CD4-positive, alpha-beta T cell treated with Interleukin-15 for 1 hour (primary cell): ENCODE measurements at places on chromosomes 3 and 15.

- no peak for DNase-seq
These were observed 6.3 kb upstream of the CDC25A start for GRCh38 chr3:48194446-48195071.

DNA sequence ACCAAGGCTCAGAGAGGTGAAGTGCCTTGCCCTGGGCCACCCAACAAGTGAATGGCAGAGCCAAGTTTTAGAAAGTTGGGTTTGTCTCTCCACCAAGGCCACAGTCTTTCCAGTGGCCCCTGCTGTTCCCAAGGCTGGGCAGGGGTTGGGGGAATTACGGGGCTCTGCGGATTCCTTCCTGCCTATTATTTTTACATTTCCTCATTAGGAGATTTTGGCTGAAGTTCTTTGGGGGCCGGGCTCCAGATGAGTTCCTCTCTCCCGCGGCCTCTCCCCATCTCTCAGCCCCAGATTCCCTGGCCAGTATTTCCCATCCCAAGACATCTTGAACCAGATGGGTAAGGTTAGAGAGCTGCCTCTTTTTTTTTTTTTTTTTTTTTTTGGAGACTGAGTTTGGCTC lies 44.0 kb upstream of the SMAD6 start:
- DNase-seq: no peak

DNA sequence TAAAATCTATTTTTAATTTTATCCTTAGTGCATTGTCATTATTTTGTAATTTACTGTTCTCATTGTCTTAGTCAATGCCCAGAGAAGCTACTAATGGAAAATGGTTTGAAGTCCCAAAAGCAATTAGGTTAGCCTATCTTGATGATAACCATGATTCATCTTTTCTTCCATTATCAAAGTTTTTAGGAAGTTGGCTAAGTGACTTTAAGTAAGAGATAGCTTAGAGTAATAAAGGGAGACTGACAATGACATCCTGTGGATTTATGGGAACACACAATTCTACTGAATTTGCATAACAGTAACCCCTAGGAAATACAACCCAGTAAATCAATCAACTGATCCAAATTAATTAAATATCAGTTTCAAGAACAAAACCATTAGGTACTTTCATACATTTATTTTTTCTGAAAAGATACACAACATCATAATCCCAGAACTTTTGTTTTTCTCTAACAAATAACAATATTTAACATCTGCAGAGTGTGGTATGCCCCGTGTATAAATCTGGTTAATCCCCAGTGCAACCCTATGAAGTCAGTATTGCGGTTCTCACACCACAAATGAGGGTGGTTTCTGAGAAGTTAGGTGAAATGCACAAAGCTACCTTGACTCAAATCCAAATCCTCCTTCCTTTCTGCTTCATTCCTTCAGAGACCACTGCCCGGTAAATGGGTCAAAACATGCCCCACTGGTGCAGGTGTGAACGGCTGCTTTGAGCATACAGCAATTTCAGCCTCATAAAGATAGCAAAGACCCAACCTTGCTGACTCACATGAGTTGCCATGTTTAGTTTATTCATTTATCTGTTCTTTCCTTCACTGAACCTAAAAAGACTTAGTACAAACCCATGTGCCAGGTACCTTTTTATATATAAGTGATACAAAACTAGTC lies 202.1 kb downstream of the TBL1XR1 start:
- no peak for DNase-seq

DNA sequence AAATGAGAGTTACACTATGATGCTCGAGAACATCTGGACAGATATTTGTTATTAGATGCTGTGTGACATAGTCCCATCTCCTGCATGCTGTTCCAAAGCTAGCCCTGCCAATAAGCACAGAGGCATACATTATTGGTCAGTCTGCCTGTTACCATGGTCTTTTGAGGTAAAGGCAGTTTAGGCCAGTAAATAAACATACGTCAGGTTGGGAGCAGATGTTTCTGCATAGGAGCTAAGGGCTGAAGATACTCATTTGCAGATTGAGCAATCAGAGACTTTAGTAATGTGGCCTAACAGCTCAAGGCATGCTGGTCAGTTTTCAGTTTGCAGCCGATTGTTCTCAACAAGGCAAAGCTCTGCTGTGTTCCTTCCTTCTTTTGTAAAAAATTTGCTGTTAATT lies 192.9 kb downstream of the ADAMTSL3 start:
- no peak for DNase-seq

DNA sequence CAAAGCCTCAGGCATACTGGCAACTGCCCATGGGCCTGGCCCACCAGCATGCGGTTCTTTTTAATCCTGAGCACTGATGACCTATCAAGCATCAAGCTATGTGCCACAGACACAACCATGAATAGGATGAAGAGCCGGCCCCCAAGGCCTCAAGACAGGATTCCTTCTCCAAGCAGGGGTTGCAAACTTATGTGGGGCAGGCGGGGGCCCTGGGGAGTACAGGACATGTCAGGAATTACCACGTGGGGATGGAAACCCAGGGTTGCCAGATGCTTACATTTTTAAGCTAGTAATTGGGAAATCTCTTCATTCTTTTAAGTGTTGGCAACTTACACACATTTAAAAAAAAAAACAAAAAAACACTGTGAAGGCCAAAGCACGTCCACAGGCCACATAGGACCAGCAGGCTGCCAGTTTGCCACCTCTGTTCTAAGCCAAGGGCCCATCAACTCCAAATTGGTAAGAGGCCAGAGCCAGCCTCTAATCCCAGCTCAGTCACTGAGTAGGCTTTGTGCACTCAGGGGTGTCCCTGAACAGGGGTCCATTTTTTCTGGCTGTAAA lies 32.8 kb downstream of the BDH1 start:
- no peak for DNase-seq

- no peak for DNase-seq
These were observed 403.1 kb upstream of the TBL1XR1 start for GRCh38 chr3:177600411-177600810.

DNA sequence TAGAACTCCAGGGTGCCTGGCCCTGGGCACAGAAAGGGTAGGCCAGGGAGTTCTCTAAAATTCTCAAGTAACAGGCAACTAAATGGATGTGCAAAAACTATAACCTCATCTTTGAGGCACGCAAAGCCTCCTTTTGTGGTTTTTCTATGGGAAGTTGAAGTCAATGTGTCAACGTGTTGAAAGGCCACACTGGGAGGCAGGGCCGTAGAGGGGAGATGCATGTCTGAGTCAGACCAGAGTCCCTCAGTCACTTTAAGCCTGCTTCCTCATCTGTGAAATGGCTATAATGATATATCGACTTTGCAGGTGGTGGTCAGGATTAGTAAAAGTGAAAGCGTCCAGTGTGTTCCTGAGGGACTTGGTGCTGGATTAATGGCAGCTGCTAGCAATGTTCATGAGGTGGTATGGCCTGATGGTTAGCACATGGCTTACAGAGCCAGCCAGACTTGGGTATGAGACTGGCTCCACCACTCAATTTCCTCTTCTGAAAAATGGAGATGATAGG lies 17.0 kb downstream of the TGM5 start:
- DNase-seq: peak; percentile 27

- no peak for DNase-seq
These were observed 617.4 kb downstream of the SI start for GRCh38 chr3:164460851-164461250.

- no peak for DNase-seq
These were observed 97.6 kb downstream of the FRMD4B start for GRCh38 chr3:69288161-69288895.

- no peak for DNase-seq
These were observed 150.3 kb upstream of the MCTP2 start for GRCh38 chr15:94080989-94081605.

DNA sequence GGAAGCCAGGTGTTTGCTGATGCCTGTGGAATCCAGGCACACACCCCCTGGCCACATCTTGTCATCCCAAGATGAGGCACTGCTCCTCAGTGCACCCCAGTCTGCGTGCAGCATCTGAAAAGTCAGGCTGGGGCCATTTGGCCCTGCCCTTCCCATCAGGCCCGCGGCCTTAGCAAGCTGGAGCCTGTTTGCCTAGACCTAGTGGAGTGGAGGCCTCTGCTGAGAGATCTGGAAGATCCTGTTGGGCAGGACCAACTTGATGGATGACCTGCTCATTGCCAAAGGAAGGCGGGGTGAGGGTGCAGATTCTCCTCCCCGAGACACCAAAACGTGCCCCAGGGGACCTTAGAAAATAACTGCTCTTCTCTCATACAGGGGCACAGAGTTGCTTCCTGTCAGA lies 220.2 kb downstream of the SHQ1 start:
- no peak for DNase-seq

DNA sequence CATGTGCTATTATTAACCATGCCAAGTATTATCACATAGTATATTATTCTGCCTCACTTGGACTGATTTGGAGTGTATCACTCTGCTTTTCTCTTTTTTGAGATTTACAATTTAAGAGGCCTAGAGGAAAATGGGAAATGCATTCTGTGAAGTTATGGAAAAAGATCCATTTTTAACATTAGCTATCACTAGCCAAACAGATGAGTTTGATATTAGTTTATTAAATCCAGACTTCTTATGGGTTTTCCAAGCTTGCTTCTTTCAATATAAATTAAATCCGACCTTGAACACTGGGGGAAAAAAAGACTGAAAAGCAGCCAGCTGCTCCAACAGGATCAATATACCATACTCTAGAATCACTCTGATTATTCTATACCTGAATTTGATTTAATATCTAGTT lies 30.1 kb upstream of the PLOD2 start:
- no peak for DNase-seq

- DNase-seq: no peak
These were observed 22.6 kb downstream of the CLDN18 start for GRCh38 chr3:138032567-138032966.

- DNase-seq: no peak
These were observed 220.3 kb upstream of the STT3B start for GRCh38 chr3:31312400-31312799.

- no peak for DNase-seq
These were observed 145.9 kb upstream of the MBNL1 start for GRCh38 chr3:152122851-152123250.

DNA sequence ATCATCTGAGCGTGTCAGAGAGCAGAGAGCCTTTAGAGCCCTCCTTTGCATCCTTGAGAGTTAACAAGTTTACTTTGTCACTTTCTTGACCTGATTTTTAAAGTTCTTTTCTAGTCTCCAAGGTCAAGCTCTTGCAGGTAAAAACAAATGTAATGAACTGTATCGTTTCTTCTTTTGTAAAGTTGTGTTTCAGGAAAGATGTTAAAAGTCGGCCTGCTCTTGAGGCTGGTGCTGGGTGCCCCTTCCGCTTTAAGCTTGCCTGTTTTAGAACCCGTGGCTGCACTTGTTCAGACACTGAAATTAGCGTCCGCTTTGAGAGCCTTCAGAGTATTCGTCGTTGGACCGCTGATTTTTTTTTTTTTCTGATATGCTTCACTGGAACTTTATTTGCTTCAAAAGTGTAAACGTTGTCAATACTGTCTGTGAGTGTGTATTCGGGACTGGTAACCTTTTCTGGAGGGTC lies 52.6 kb upstream of the ULK4 start:
- peak; percentile 22 for DNase-seq

DNA sequence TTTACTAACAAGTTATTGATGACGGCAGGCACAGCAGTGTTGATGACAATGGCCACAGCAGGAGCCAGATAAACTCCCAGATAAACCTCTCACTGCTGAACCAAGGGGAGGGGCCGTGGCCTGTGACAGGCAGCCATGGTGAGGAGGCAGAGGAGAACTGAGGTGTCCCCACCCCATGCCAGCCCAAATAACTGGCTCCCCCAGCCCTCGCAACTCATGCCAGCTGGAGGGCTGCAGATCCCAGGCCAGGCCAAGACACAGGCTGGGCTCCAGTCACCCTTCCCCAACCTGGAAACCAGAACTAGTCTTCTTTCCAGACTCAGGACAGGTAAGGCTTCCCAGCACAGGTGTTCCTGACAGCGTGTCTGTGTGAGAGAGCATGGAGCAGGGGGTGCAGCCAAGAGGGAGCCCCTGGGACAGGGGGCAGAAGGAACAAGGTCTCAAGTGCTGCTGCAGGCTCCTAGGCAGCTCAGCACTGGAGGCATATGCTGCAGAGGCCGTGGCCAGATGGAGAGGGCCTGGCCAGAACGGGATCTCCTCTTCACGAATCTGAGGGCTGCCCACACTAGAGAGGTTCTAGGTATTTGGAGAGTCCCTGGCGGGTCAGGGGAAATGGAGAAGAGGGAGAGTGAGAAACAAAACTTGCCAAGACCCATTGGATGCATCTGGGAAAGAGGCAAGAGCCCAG lies 15.9 kb downstream of the PLA2G4F start:
- no peak for DNase-seq

GRCh38 chr3:48125013-48125705 lies 63.1 kb downstream of the CDC25A start:
- DNase-seq: no peak

- no peak for DNase-seq
These were observed 14.1 kb downstream of the APH1B start for GRCh38 chr15:63291507-63291906.

DNA sequence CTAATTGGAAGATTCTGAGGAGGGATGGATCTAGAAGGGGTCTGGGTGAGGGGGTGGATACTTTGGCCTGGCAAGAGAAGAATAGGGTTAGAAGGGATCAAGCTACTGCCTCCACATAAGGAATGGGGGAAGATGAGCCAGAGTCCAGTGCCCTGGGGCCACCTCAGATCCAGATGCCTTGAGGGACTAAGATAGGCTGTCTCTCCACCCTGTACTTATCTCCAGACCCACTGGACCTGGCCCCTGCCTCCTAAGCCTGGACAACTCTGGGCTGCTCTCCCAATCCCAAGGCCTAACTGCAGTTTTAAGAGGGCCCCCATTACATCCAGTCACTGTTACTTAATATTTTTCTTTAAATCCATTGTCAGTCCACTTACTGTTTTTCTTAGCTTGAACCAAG lies 2.0 kb downstream of the DVL3 start:
- no peak for DNase-seq

- DNase-seq: no peak
These were observed 253.8 kb upstream of the ARL6 start for GRCh38 chr3:97510795-97511194.

GRCh38 chr3:129663045-129663446 lies 56.6 kb upstream of the PLXND1 start:
- no peak for DNase-seq

DNA sequence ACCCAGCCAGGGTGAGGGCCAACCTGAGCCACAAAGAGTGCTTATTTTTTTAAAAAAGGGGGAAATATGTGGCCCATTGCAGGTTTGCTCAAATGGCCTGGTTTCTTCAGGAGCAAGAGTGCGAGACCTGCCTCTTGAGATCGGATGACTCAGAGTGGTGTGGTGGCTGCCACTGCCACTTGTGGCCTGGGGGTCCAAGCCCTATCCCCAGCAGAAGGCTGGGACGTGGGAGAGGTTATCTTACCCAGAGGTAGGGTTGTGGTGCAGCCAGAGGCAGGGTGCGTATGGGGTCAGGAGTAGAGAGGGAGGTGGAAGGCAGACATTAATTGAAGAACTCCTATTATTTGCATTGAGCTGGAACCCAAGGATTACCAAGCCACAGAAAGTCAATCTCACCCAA lies 83.2 kb upstream of the SMAD3 start:
- no peak for DNase-seq
